ENCODE measurements at places on chromosomes 11 and 22.

GRCh38 chr11:2096011-2096918, 42.9 kb downstream of the IGF2 start:
- DNase-seq, result no peak

- DNase-seq, result no peak
These were observed 71.6 kb upstream of the PICALM start for GRCh38 chr11:86140334-86140990.

DNA sequence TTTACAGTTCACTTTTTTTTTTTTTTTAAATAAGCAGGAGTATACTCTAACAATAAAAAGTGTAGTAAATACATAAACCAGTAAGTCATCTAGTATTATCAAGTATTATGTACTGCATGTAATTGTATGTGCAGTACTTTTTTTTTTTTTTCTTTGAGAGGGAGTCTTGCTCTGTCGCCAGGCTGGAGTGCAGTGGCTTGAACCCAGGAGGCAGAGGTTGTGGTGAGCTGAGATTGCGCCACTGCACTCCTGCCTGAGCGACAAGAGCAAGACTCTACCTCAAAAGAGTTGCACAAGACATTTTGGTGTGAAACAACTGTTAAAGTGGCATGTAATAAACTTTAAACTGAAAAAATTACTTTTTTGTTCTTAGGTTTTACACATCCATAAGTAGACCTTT, 16.7 kb downstream of the BCL2L13 start:
- no peak for DNase-seq

- no peak for DNase-seq
These were observed 2.6 kb upstream of the INSC start for GRCh38 chr11:15112131-15112541.

DNA sequence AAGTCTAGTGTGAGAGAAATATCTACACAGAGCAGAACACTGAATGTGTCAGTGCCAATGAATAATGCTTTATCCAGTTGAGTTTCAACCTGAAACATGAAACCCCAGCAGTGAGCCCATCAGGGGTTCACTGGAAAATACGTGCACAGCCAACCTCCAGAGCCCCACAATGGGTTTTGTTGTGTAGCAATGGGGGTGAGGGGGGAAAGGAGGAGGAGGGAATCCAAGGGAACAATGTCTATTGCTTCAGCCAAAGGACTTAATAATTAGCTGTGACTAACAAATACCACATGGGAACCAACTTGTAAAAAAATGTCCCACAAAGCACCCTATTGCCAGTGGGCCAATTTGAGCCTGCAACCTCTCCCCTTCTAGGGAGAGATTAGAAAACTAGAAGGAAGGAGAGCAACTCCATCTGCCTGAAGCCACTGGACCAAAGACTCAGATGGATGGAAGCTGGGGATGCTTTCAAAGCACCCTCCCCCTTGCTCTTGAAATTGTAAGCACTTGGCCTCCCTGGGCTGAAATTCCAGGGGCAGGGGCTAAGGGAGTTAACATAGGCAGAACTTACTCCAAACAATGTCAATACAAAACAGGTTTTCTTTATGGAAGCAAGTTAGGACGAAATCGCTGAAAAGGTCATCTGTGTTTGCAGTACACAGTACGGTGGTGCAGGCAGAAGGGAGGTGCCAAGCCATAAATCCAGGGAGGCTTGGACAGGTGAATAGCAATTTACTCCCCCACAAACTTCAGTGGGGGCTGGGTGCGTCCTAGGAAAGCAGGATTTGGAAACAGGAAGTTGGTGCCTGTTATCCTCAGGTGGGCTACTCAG, 99.8 kb downstream of the ARL14EP start:
- DNase-seq, result no peak

DNA sequence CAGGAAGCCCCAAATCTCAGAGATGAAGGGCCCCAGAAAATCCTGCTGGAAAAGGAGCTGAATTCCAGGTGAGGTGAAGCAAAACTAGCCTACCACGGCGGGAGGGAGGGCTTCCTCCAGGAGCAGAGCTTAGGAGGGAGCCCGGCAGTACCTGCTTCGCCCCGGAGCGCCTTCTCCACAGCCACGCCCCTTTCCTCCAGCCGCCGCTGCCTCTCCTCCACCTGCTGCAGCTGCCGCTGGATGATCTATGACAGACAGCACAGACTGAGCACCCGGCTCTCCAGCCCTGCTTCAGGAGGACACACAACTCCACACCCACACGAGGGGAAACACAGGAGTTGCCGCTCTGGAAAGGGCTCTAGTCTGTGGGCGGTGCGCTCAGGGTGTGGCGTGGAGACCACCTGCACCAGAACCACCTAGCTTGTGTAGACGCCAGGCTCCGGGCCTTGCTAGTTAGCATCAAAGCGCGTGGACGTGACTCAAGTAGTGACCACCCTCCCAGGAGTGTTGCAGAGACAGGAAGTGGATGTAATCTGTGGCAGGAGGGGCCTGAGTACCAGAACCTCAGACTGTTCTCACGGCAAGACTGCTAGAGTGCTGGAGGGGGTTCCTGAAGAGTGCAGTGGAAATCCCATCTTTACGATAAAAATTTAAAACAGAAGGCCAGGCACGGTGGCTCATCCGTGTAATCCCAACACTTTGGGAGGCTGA, 34.6 kb upstream of the BID start:
- no peak for DNase-seq

DNA sequence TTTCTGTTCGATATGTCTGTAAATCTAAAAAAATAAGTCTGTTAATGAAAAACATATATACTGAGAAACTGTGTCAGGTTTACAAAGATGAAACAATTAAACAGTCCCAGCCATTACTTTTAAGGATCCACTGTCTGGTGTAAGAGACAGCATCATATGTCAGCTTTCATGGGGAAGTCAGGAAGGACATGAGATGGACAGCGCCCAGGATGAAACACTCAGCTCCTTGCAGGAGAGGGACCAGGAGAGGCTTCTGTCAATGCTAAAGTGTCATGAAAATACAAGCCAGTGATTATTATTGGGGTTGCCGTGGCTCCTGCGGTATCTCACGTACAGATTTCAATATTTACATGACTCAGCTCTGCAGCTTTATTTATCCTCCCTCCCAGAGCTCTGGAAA, 1524.6 kb downstream of the TBC1D22A start:
- no peak for DNase-seq

- no peak for DNase-seq
These were observed 26.2 kb upstream of the RAB1B start for GRCh38 chr11:66242095-66242765.

- DNase-seq, result no peak
These were observed 7.6 kb downstream of the IGF2 start for GRCh38 chr11:2131371-2132236.

DNA sequence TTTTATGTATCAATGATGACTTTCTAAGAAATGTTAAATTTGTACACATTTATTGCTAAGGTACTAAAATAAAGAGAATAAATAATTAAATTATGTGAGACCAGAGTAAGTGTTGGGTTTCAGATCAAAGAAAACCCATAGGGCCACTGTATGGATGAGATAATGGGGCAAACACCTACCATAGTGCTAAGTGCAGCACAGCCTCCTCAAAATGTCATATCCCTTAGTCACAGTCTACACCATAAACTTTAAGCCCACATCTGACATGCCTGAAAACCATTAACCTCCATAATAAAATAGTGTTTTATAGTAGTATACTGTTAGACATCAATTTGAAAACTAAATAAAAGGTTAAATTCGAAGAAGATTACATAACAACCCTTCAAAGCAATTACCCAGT, 37.5 kb downstream of the SESN3 start:
- DNase-seq, result no peak

DNA sequence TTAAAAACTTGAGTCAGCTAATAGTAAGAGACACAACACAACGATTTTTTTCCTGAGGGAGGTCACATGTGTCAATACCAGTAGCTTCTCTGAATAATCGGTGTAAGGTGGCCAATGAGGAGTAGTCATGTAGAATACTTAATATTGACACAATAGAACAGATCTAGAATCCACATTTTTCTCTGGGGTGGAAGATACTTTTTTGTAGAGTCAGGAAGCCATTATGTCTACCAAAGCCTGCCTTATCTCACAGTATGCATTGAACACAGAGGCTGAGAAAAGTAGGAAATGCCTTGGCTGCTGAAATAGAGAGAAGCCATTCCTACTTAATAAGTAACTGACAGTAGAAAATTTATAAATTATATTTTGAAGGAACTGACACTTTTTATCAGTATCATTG, 725.0 kb downstream of the METTL15 start:
- no peak for DNase-seq

- no peak for DNase-seq
These were observed 16.8 kb upstream of the TSPAN18 start for GRCh38 chr11:44709966-44710365.

DNA sequence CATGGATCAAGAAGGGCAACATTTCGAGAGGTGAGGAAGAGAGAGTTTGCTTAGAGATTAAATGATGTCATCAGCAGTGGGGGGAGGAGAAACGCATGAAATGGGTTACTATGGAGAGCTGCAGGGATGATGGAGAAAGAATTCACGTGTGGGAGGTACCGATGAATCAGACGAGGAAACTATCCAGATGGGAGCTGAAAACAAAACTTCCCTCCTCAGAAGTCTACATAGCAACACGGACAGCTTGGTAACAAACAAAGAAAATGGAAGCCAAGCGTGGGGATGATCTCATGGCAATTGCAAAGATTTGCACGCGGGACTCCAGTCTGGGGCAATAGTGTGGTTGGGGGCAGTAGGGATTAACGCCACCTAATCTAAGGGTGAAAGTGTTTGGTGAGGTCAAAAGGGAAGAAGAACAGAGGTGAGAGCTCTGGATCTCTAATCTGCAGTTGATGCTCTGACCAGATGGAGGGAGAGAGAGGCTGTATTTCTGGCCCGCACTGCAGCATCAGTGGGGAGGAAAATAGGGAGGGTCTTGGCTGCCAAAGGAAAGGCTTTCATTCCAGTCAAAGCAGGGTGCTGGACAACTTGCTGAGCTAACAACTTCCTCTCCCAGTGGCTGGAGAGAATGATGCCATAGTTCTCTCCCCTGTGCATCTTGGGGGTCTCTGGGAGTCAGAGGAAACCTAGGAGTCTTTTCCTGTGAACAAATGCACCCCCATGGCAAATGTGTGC, 43.4 kb upstream of the CSNK2A3 start:
- DNase-seq, result no peak

DNA sequence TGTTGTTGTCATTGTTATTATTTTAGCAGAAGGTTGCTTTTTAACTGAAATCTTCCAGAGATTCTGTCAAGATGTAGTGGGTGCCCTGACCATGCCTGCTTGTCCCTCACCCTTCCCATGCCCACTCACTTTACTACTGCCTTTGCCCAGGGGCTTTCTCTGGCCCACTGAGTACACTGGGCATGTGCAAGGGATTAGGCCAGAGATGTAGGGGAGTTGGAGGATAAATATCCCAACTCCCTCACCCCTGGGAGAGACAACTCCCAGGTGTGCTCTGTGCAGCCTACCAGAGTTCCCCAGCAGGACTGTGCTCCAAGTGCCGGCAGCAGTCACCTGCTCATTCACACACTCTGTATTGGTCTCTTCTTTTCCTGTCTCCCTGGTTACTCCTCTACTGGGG, 559.1 kb downstream of the MIAT start:
- DNase-seq, result no peak

- DNase-seq, result no peak
These were observed 68.3 kb downstream of the ST3GAL4 start for GRCh38 chr11:126423743-126424142.

GRCh38 chr11:64747961-64748665, 4.2 kb upstream of the RASGRP2 start:
- no peak for DNase-seq

DNA sequence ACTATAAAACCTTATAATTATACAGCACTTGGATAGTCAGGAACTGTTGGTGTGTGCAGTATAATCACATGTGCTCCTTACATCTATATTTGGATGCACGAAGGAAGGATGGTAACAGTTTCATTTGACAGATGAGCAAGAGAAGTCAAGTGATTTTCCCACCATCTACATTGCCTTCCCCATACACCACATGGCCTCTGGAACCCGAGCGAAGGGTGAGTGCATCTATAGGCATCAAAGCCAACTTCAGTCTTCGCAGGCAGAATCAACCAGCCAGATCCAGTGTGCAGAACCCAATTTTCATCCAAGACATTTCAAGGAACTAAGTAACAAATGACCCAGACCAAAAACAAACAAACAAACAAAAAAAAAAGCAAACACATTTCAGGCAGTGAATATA, 85.1 kb upstream of the BLID start:
- no peak for DNase-seq

GRCh38 chr11:6553634-6554033, 49.8 kb downstream of the RRP8 start:
- no peak for DNase-seq

DNA sequence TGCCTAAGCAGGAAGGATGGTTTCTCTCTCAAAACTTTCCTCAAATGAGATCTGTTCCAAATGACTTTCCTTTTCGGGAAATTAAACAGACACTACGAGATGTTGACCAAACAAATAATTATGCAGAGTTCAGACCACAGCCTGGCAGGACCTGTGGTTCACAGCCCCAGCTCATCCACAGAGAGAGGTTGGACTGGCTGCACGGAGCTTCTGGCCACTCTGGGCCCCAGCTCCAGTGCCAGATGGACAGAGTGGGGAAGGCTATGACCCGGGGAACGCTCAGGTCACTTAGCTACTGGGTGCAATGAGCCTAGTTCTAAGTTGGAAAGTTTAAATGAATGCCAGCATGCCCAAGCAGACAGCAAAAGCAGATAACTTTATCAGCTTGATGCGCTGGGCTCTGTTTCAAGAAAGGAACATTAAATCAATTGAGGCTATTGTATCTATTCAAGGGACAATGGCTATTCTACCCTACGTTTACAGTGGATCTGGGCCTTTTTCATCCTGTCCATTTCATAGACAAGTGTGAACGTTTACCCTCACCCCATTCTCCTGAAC, 155.7 kb upstream of the NARS2 start:
- no peak for DNase-seq

DNA sequence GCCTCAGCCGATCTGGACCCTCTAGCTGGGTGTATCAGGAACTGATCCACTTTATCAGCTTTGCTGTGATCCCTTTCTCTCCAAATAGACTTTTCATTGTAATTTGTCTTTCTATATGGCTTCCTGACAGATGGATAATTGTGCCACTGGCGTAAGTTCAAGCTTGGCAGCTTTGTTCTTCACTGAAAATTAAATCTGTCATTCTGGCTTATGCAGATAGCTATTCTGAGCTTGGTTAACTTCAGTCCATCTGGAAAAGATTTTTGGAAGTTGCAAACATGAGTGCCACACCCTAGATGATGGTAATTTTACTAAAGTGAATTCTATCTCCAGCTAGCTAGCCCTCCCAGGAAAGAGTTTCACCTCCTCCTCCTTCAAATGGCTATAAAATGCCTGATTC, 8.1 kb downstream of the OR5A2 start:
- no peak for DNase-seq

DNA sequence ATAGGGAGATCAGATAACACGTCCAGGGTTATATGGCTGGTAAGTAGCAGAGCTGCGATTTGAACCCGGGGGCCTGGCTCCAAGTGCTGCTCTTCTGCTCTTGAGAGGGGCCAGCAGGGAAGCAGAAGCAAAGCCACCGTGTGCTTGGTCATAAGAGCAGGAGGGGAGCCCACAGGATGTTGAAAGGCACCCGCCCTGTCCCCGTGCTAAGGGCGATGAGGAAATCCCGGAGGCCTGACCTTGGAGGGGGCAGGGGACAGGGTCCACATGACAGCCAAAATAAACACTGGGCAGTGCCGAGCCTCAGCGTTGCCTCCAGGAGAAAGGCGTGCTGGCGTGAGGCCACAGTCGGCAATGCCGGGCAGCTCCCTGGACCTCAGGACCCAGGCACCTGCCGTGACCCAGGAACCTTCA, 28.8 kb downstream of the TOM1 start:
- DNase-seq, result no peak

GRCh38 chr11:68370211-68371111, 58.1 kb downstream of the LRP5 start:
- no peak for DNase-seq
